Stimulated activated CD4-positive, alpha-beta T cell treated with anti-CD3 and anti-CD28 coated beads, Interleukin-4, amount 100 ng/mL, for 1 hour (primary cell): ENCODE measurements at places on chromosomes 12 and 14.

GRCh38 chr14:104656014-104656714 is 33.3 kb upstream of the INF2 start:
- no peak for DNase-seq

GRCh38 chr12:31768046-31768445 is 39.2 kb upstream of the AMN1 start:
- DNase-seq: no peak

DNA sequence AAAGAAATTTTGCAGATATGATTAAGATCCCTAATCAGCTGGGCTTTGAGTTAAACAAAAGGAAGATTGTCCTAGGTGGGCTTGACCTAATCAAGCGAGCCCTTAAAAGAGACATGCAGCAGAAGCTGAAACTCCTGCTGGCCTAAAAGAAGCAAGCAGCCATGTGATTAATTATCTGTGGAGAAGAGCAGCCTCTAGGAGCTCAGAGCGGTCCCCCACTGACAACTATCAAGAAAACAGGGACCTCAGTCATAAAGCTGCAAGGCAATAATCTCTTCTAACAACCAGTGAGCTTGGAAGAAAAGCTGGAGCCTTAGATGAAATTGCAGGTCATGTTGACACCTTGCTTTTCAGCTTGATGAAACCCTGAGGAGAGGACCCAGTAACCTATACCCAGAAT is 288.9 kb upstream of the CLEC14A start:
- no peak for DNase-seq

GRCh38 chr12:14941369-14941768 is 3.0 kb upstream of the ERP27 start:
- no peak for DNase-seq

- DNase-seq: no peak
Measured at GRCh38 chr12:18951218-18951617, 178.3 kb upstream of the PLEKHA5 start.

GRCh38 chr12:93429448-93429847 is 12.3 kb downstream of the UBE2N start:
- no peak for DNase-seq
